ENCODE measurements at places on chromosomes 4 and X.

DNA sequence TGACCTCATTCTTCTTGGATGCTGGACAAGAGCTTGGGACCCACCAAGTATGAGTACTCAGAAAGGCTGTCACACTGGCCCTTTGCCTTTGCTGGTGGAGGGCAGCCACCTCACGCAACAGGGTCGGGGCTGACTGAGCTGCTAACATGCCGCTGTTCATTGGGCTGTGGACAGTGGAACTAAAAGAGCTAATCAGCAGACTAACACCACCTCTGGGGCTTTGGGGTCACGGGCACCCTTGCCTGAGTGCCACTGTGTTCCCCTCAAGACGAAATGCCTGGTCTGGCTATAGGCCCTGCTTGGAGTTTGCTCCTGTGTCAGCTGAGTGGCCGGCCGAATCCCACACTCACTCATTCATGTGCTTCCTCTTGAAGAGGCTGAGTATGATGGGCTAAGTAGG, 559.6 kb downstream of the SPRY1 start:
- no peak for DNase-seq

- no peak for DNase-seq
These were observed 866 bp upstream of the EMD start for GRCh38 chrX:154378059-154378798.

GRCh38 chr4:172035562-172035961, 222.4 kb downstream of the GALNTL6 start:
- no peak for DNase-seq

DNA sequence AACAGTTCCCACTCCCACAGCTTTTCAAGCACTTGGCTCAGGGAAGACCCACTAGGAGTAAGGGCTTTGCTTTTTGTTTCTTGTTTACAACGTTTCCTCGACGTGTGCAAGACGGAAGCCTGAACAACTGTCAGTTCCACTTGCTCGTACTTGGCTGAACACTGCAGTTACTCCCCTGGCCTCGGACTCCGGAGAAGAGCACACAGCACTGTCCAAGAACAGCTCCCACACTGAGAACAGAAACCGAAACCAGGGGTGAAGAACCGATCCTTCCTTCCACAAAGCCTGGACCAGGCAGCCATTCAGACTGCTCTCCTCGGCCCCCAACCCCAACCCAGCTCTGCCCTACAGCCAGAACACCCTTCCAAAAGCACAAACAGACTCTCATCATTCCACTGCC, 25.5 kb downstream of the IRF2 start:
- peak; percentile 26 for DNase-seq

GRCh38 chrX:42460706-42461105, 317.3 kb downstream of the PPP1R2C start:
- no peak for DNase-seq

DNA sequence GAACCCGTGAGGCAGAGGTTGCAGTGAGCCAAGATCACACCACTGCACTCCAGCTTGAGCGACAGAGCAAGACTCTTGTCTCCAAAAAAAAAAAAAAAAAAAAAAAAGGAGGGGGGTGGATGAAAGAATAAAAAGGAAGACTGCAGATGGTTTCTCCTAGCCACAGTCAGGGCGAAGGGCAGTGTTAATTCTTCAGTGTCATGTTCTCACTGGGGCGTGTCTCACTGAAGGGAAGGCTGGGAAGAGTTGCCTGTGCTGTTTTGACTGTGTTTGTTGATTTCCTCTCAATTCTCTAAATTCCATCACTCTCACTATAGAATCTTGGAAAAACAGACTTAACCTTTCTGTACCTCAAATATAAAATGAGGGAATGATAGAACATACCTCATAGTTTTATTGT, 71.6 kb upstream of the DHX15 start:
- no peak for DNase-seq

DNA sequence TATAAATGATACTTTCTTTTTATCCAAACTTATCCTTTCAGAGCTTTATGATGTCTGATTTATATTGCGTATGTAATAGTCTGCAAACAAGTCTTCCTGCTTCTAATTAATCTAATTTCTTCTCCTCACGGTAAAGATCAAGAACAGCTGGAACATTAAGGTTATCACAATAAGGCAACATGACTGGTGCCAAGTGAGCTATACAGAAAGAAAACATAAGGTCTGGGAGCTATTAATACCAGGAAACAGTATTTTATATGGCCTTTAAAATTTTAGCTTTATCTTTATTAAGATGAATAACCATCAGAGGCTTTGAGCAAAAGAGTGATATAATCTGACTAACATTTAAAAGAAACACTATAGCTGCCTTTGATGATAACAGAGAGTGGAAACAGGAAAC, 28.7 kb upstream of the CABS1 start:
- no peak for DNase-seq

DNA sequence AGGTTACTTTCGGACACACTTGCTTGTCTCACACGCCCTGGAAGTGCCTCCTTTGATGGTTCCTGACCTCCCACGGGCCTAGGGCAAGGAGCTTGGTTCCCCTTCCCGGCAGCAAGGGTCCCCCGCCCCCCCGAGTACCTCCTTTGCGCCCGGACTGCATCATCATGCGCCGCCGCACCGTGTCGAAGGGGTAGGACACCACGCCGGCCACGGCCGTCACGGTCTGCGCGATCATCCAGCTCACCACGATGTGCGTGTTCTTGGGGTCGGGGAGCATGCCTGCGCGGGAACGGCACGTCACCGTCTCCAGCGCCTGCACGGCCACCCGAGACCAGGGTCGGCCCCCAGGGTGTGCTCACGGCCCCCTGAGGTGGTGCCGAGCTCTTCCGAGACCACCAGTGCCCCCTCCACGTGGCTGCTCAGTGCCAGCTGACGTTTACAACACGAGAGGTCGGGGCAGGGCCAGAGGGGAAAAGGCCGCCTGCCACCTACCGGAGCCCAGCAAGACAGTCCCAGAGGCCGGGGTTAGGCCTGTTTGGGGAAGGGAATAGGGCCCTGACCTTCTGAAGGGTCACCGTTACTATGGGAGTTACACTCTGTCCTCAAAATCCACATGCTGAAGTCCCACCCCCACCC, 4.7 kb downstream of the SLC25A6 start:
- no peak for DNase-seq

GRCh38 chr4:149719357-149719756, 96.3 kb downstream of the IQCM start:
- no peak for DNase-seq

GRCh38 chrX:115948018-115948923, 222.3 kb upstream of the AGTR2 start:
- DNase-seq = no peak

- no peak for DNase-seq
These were observed 90.4 kb downstream of the SLC16A2 start for GRCh38 chrX:74511704-74512103.

DNA sequence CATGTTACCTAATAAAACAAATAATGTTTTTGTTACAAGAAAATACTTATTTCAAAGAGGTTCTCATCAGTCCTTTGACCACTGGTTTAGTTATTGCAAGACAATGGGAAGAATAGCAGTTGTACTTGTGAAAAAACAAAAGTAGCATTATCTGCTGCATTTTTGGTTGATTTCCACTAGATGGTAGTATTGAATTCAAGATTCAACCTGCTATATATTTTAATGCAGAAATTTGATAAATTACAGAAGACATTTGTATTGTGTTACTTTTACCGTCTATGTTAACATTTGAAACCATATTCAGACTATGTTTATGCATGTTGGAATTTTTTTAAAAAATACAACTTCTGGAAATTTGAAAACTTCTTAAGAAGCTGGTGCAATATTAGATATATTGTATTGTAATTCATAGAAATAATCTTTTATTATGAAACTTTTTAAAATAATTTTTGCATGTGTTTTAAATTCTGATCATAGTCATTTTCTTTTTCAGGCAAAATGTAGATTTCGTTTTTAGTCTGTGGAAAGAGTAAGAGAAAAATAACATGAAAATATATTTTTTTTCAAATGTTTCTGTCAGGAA, 56.4 kb downstream of the SPCS3 start:
- no peak for DNase-seq

DNA sequence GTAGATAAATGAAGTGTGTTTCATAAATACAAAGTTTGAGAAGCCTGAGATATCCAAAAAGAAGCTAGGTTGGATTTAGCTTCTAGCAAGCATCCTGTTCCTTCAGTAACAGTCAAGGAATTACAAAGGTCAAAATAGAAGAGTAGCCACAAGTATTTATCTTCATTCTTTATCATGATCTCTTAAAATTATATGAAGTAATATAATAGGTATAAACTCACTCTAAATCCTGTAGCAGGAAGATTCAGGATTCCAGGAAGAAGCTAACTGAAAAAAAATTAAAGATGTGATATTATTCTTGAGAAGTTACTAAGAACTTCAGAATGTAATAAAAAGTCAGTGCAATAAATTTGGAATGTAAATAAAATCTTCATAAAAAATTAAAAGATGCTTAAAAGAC, 31.1 kb upstream of the RXFP1 start:
- no peak for DNase-seq

DNA sequence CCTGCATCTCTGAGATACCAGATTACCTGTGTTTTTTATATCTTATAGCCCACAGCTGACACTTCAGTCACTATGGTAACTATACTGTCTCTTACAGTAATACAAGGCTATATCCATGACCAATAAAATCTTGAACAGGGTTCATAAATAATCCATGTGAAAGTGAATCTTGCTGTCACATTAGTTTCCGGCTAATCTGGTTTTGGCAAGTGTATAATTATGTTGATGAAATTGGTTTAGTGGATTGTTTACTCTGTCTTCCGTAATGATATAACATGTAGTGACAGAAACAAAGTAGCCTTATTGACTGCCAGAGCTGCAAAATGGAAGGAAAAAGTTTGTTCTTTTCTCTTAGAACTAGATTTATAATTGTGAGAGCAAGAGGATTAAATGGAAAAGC, 686.6 kb upstream of the PABPC4L start:
- no peak for DNase-seq

GRCh38 chr4:42596918-42597317, 60.0 kb downstream of the ATP8A1 start:
- DNase-seq = no peak

DNA sequence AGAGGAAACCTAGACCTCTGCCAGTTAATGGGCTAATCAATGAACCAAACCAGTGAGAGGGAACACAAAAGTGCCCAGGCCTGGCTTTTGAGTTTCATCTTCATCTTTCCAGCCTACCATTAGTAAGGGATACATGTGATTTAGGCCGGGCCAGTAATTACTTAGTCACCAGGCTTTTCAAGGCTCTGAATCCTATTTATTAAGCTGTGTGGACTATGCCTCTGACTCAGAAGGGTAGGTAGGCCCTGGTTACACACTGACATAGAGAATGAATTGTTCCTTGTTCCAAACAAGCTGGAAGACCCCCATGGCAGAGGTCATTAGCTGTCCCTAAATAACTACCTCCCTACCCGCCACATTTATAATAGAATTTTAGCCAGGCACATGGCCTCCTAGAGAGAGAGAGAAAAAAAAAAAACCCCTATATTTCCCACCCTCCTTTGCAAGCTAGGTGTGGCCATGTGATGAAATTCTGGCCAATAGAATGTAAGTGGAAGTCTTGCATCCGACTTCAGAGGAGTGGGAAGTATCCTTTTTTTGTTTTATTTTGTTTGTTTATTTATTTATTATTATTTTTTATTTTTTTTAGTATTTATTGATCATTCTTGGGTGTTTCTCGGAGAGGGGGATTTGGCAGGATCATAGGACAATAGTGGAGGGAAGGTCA, 112.3 kb upstream of the BCOR start:
- no peak for DNase-seq

DNA sequence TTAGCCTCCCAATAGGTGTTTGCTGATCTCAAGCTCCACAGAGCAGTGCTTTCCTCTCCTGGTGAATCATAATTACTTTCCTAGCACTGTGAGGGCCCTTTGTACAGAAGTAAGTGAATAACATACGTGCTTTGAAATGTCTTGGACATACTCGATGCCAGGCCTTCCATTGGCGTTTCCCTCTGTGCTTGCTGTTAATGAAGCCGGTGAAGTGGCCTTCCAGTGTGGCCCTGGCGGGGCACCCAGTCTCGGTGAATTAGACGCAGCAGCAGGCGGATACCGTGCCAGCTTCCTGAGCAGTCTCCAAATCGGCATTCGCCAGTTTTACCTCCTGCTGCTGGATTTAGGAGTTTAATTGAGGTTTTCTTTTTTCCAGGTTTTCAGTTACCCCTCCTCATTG, 132.3 kb downstream of the HMX1 start:
- no peak for DNase-seq

- no peak for DNase-seq
These were observed 76.0 kb upstream of the AP1S2 start for GRCh38 chrX:15930585-15930984.

DNA sequence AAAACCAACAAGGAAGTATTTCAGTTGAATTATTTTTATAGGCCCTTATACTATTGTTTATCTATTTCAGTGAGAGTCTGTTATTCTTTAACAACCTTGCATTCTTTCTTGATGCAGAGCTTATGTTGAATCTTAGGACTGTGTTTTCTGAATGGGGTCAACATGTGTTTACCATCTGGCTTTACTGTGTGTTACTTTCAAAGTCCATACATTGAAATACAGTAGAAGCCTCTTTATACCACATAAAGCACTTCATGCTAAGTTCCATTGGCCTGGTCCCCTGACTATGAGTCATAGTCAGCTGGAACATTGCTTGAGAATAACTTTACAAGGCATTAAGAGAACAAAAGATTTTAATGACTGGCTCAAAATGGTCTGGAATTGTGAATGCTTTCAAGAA, 152.6 kb downstream of the GASK1B start:
- no peak for DNase-seq

GRCh38 chr4:150641612-150642011, 59.7 kb downstream of the MAB21L2 start:
- DNase-seq = no peak

- DNase-seq = no peak
These were observed 7.0 kb upstream of the HS6ST2 start for GRCh38 chrX:132965461-132965860.

DNA sequence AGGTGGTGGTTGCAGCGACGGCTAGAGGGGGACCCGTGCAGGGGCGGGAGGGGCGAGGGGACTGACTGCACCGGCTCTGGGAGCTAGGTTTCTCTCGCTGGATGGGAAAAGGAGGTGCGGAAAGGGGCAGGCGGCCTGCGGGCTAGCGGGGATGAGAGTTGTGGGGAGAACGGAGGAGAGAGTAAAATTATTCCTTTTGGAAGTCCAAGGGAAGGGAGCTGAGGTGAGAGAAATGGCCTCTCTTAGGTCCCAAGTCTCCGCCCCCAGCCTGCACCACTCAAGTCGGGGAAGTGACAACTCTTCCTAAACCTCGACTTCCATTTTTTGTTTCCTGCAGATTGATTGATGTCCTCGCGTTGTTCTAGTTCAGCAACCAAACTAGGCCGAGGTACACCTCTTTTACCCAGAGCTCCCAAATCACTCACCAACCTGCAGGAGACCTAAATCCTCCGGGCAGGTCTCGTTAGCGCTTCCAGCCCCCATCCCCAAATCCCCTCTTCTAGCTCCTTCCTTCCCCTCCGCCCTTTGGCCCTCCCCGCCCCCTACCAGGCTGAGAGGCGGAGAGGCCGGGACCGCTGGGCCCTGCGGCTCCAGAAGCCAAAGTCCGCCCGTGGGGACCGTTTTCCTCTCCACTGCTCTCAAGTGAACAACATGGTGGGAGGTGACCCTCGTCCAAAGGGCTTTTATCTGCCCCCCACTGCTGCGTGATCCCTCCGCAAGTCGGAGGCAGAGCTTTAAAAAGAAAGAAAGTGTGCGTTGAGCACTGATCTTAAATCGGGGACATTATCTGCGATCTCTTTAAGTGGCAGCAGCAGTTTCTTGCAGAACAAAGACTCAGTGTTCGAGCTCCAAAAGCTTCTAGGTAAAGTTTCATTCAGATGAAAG, 7.3 kb downstream of the PITX2 start:
- DNase-seq = no peak

GRCh38 chrX:104854790-104855340, 288.9 kb downstream of the IL1RAPL2 start:
- DNase-seq = no peak

GRCh38 chrX:114071412-114071811, 512.5 kb upstream of the HTR2C start:
- no peak for DNase-seq
